ENCODE measurements at places on chromosomes 5 and 9.

- DNase-seq, result peak; percentile 73
Measured at GRCh38 chr9:107489687-107490605, at the start of gene KLF4. KLF4 (minus strand) TSS chr9:107489769; CDS start chr9:107489172, 597 bp downstream.

- DNase-seq, result no peak
Measured at GRCh38 chr9:23754551-23754950, 71.5 kb downstream of the ELAVL2 start.

GRCh38 chr9:69771775-69772418 is 12.1 kb upstream of the PTAR1 start:
- no peak for DNase-seq

DNA sequence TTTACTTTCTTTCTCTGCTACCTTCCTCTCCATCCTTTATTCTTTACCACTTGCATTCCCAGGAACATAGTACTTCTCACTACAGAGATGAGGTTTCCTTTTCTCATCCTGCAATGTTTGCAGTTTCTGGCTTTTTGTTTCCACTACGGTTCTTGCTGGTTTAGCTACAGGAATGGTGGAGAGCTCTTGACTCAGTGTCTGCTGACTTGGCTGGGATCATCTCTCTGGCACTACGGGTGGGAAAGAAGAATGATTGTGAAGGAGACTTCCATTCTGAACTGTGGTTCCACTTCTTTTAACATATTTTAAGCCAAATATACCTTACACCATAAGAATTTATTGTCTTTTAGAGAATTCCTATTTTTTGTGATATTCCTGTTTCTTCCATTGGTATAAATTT is 65.1 kb downstream of the NREP start:
- no peak for DNase-seq

- no peak for DNase-seq
Measured at GRCh38 chr5:1524481-1524798, 680 bp upstream of the LPCAT1 start.

DNA sequence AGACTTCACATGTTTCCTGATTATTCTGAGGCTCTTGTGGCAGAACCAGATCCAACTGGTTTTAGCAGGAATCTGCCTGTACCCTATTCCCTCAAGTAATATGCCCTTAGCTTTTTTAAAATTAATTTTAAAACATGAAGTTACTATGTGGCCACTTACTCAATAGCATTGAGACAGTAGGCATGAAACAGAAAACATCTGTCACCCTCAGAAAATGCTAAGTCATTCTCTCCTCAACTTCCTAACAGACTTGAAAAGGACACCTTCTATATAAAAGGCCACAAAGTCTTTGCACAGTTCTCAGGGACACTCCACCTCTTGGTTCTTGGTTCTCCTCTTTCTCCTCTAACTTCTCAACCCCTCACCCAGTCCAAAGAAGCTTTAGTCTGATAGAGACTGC is 277.8 kb downstream of the RAB3C start:
- DNase-seq, result no peak

DNA sequence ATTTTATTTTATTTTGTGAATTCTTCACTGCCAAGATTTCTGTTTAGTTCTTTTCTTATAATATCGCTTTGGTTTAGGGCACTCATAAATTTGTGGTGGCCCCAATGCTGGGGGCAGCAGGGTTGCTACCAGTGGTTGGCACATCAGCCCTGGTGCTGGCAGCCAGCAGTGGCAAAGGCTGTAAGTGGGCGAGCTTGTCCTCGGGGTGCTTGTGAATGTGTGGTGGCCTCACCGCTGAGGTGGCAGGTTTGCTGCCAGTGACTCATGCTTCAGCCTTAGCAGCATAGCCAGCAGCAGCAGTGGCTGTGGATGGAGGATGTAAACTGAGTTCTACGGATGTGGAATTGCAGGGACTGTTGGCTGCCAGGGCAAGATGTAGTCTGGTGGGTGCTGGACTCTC is 262.9 kb upstream of the DMAC1 start:
- no peak for DNase-seq

- DNase-seq, result no peak
Measured at GRCh38 chr5:150774145-150774544, 4.4 kb upstream of the SMIM3 start.

DNA sequence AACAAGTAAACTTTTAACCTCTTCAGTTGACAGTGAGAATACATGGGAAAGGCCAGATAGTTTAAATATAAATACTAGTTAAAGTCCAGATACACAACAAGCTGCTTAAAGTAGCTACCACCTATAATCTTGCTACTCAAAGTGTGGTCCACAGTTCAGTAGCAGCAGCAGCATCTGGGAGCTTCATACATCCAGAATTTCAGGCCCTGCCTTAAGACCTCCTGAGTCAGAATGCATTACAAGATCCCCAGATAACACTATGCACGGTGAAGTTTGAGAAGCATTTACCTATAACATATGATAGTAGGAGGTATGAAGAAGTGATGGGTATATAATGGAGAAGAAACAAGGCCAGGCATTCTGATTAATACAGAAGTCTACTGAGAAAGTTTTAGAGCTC is 244.5 kb downstream of the EFNA5 start:
- no peak for DNase-seq

DNA sequence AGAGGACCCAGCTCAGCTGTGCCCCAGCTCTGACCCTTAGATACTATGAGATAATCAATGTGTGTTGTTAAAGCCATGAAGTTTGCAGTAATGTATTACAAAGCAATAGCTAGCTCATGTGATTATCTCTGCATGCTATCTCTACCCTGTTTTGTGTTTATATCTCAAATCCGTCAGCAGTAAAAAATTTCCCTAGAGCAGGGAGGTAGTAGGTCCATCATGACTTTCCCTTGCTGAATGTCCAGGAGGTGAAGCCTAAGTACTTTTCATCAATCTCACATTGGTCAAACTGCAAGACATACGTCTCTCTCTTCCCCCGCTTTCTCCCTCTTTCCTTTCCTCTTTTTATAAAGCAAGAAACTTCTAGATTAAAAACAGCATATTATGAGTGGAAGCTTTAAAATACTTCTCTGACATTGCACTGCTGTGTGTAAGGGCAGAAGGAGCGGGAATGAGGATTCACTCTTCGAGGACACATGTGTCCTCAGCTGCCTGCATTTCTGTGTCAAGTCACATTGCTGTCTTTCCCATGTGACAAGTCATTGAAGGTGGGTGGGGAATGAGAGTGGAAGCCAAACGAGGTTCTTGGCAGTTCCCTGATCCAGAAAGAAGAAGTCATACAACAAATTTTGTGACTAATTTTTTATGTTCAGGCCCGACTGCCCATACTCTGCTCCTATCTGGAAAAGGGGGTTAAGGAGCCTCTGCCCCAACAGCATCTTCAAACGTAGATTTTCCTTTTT is 93.1 kb upstream of the RETREG1 start:
- no peak for DNase-seq

GRCh38 chr5:75072061-75072460 is 19.7 kb upstream of the GCNT4 start:
- no peak for DNase-seq

DNA sequence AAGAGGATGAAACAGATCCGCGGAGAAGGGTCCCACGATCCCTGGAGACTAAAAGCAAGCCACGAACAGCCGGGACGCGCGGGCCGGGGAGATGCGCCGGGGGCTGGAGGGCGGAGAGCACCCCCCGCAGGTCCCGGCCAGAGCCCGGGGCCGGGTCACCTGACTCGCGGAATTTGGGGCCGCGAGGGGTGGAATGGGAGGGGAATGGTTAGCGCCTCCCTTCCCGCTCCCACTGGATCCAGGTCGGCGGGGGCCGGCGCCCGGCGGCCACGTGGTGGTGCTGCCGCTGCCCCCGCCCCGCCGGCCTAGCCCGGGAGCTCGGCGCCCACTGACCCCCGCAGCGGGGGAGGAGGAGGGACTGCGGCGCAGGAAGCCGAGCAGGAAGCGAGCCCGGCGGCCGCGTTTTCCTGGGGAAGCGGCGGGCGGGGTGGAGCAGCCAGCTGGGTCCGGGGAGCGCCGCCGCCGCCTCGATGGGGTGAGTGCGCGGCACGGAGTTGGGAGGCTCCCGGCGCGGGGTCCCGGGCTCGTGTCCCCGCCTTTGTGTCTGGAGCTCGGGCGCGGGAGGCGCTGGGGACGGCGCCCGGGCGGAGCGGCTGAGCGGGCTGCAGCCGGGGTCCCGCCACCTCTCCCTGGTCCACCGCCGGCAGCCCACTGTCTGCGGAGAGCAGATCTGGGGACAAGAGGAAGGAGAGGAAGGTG is at the start of gene RAI14:
Gene RAI14 (plus strand): TSS at position 328 of the 699 bp plus-strand sequence. CDS start 30,592 bp downstream, outside the sequence.
- DNase-seq, result no peak

DNA sequence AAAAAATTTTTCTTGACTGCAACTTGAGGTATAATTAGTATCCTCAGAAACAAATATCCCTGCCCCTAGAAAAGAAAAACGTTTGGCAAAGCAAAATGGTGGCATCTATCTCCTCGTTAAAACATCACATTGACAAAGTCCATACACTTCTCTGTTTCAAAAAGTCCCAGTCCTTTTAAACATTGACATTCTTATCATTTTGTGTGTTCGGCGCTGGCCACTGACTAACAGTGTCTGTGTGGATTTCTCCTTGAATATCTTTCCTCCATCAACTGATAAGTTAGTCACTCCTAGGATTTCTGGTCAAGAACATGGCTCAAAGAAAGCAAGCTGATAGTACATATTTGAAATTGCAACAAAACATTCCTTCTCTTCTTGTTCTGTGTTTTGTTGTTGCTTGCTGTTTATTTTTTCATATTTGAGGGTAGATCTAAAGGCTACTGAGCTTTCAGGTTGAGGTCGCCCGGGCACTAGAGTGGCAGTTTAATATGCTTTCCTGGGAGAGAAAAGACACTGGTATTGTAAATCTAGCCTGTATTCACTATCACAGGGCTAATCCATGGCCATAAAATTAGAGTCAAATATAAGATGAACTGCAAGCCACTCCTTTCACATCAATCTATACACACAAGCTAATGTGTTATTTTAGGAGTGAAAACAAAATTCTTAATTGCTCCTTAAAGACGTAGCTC is 8.5 kb upstream of the PPIC start:
- no peak for DNase-seq

DNA sequence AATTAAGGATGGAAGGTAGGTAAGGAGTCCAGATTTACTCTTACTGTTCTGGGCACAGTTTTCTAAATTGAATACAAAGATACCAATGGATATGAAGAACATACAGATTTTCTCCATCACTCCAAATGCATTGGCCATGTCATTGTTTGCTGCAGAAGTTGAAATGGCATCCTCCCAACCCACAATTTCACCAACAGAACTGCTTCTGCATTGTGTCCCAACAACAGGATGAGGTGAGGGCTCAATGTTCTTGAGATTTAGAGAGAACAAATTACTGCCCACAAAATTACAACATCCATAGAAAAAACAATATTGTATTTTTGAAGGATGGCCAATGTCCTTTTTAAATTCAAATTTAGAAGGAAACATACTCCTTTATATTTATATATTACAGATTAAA is 88.9 kb downstream of the NUDT12 start:
- DNase-seq, result no peak

GRCh38 chr5:125894383-125894782 is 528.8 kb upstream of the GRAMD2B start:
- DNase-seq, result no peak

- DNase-seq, result no peak
Measured at GRCh38 chr9:4886698-4887097, 94.0 kb downstream of the RCL1 start.

- peak; percentile 44 for DNase-seq
Measured at GRCh38 chr9:126915281-126915816, 767 bp downstream of the RALGPS1 start.

DNA sequence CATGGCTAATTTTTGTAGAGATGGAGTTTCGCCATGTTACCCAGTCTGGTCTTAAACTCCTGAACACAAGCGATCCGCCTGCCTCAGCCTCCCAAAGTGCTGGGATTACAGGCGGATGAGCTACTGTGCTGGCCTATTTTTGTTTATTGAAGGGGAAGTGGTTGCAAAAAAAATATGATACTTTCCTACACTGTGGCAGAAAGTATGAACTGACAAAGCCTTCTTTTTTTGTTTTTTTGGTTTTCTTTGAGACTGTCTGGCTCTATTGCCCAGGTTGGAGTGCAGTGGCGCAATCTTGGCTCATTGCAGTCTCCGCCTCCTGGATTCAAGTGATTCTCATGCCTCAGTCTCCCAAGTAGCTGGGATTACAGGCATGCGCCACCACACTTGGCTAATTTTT is 50.9 kb downstream of the OSTF1 start:
- no peak for DNase-seq

DNA sequence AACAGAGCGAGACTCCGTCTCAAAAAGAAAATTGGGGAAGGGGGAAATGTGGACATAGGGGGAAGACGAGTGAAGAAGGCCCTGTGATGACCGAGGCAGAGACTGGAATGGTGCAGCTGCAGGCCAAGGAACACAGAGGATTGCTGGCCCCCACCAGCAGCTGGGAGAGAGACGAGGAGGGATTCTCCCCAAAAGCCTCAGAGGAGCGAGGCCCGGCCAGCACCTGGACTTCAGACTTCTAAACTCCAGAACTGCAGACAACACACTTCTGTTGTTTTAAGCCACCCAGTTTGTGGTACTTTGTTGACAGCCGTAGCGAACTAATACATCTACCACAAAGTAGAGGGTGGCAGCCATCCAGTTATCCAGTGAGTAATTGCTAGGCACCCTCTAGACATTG is 124.6 kb downstream of the ATPSCKMT start:
- DNase-seq, result no peak

GRCh38 chr9:121876255-121876654 is 216.9 kb downstream of the TTLL11 start:
- no peak for DNase-seq

GRCh38 chr9:95407524-95407923 is 90.0 kb upstream of the FANCC start:
- no peak for DNase-seq

DNA sequence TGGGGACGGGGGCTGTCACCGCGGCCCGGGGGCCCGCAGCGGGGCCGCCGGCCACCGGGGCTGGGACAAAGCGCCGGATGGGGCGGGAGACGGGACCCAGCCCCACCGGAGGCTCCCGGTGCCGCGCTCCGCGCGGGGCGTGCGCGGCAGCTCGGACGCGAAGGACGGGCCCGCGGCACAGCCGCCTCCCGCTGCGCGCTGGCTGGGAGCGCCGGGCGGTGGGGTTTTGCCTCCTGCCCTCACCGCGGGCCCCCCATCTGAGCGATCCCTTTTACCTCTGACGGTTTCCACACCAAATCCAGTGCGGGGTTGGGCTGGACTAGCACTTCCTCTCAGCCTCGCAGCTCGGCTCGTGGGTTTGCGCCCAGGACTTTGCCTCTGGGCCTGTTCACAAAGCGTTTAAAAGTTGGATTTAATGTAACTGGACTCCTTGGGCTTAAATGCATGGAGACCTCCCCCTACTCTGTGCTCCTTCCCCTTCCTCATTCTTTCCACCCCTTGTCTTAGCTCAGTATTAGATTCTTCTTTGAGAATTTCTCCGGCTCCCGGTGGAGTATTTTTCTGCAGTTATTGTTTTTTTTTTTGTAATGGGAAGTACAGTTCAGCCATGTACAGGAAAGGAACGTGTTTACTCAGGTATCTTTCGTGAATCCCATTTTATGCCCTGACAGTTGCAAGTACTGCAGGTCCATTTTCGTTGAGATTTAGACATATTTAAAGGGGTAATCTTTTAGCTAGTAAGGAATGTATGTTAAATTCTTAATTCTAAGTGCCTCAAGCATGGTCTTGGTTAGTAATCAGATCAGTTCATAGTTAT is 691 bp downstream of the FCHO2 start:
- peak; percentile 31 for DNase-seq

All from activated CD4-positive, alpha-beta memory T cell treated with anti-CD3 and anti-CD28 coated beads, Interleukin-2, amount 10 ng/mL, durations not matched to agents 7 days and 5 days (primary cell).